ENCODE measurements at places on chromosomes 1 and 21. TPM values are rescaled to one million over a fixed set of nuclear protein-coding genes. Genes with fewer than 3 reads are reported as not detected.
A peak's percentile ranks its signal among the peaks of the same experiment; 100 is the strongest.

The CASP9 gene
- 14.1 TPM for total RNA-seq

The IGSF5 gene
- total RNA-seq, result not detected

- no peak for DNase-seq
These were observed 61.7 kb downstream of the HMGB4 start for GRCh38 chr1:33925586-33925985.

The MAEL gene
- total RNA-seq, result not detected

GRCh38 chr1:37038227-37039093 is 4.1 kb upstream of the GRIK3 start:
- no peak for DNase-seq

The EXO1 gene
- 1.8 TPM for total RNA-seq

DNA sequence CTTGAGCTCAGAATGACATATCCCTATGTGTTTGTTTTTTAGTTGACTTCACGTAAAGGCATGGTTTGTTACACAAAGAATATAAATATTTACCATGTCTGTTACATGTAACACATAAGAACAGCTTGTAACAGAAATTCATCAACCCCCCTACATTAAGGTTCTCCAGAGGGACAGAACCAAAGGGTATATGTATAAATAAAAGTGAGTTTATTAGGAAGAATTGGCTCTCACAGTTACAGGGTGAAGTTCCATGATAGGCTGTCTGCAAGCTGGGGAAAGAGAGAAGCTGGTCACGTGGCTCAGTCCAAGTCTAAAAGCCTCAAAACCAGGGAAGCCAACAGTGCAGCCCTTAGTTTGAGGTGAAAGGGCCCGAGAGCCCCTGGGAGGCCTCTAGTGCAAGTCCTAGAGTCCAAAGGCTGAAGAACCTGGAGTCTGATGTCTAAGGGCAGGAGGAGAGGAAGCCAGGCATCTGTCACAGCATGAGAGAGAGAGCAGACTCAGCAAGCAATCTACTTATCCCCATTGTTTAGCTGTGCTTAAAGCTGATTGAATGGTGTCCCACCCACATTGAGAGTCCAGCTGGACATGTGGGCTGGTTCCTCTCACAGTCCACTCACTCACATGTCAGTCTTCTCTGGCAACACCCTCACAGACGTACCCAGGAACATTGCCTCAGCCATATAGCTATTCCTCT is 15.8 kb downstream of the THRAP3 start:
- DNase-seq, result peak; percentile 31

The LEFTY2 gene
- total RNA-seq, result 0.91 TPM

DNA sequence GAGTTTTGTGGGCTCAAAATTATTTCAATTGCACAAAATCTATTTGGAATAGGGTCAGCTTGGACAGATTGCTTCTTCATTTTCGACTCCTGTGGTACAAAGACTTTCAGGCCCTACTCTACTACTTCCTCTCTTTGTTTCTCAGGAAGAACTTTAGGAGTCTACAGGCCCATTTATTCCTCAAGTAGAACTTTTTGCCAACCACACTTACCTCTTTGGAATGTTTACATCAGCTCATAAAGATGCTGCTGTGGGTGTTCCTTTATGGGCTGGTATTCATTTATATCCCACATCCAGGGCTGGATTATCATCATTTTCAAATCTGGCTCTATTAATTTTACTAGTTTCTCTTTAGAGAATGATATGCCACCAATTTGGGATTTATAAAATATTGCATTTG is 46.3 kb upstream of the TNFSF18 start:
- DNase-seq, result no peak

DNA sequence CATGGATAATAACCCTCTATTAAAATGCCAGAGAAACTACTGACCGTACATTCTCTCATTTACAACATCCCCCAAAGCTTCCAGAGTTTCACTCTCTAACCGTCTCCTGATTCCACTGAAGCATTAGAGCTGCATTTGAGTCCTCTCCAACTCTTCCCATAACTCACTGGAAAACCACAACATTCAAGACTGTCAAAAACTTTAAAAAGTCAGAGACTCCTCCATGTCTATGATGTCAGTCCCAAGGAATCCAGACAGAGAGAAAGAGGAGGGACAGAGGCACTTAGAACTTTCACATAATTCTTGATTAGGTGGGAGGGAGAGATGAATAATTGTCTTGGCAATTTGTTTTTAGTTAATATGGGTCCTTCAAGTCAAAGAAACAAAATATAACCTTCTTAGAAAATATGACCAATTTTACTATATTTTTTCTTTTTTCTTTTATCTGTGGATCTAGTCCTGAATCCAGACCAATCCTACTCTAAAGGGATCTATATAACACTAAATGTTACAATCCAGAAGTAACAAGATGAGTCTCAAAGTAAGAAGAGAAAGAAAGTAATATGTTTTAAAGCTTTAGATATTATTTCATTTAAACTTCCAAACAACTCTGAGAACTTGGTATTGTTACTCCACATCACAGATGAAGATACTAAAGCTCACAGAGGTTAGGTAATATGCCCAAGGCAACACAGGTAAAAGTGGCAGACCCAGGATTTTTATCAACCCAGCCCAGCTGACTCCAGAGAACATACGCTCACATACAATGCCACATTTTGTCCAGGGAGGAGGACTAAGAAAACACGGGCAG is 23.8 kb downstream of the OTUD7B start:
- DNase-seq, result no peak

The ADGRB2 gene
- 1.9 TPM for total RNA-seq
